PC-3 (cell line): ENCODE measurements at places on chromosomes 16 and 17. TPM values are rescaled to one million over a fixed set of nuclear protein-coding genes. Genes with fewer than 3 reads are reported as not detected.

The METTL23 gene
- total RNA-seq: 48.1 and 58.7 TPM in 2 replicates

The NPIPB2 gene
- total RNA-seq: 2.4 and 2.8 TPM in 2 replicates

The HOXB8 gene
- not detected in 2 replicates for total RNA-seq

The CFAP52 gene
- total RNA-seq: 0.47 TPM in 1 of 2 replicates, not detected in the other

The TP53TG3F gene
- not detected in 2 replicates for total RNA-seq

The CD300E gene
- total RNA-seq: not detected in 2 replicates

The MAP2K3 gene
- total RNA-seq: 54.0 and 75.2 TPM in 2 replicates

The CPSF4L gene
- total RNA-seq: not detected in 2 replicates

The TM4SF5 gene
- not detected in 2 replicates for total RNA-seq

The USB1 gene
- total RNA-seq: 18.7 and 25.1 TPM in 2 replicates

The CLEC18A gene
- 0.22 TPM in 1 of 2 replicates, not detected in the other for total RNA-seq

The MT1H gene
- total RNA-seq: not detected in 2 replicates

The SLC52A1 gene
- not detected in 2 replicates for total RNA-seq

The TMEM238L gene
- not detected in 2 replicates for total RNA-seq

The SPG7 gene
- 94.3 and 106 TPM in 2 replicates for total RNA-seq

The KRTAP3-1 gene
- total RNA-seq: 1.6 TPM in 1 of 2 replicates, not detected in the other

The WNT3 gene
- 4.9 and 5.7 TPM in 2 replicates for total RNA-seq

The NOMO2 gene
- 121 and 136 TPM in 2 replicates for total RNA-seq

The SCNN1G gene
- 4.5 and 6.3 TPM in 2 replicates for total RNA-seq

The NOXO1 gene
- 2.4 and 3.4 TPM in 2 replicates for total RNA-seq

The ERN2 gene
- total RNA-seq: not detected in 2 replicates

The GPRC5B gene
- total RNA-seq: 5.5 and 12.4 TPM in 2 replicates

The RDM1 gene
- 2.0 and 2.6 TPM in 2 replicates for total RNA-seq

The KCNG4 gene
- total RNA-seq: 0.04 TPM in 1 of 2 replicates, not detected in the other

The OMG gene
- not detected in 2 replicates for total RNA-seq

The SLFN12L gene
- total RNA-seq: not detected in 2 replicates

The KRT32 gene
- total RNA-seq: 1.5 TPM in 2 replicates

The LPO gene
- not detected in 2 replicates for total RNA-seq

The KRTAP2-1 gene
- not detected in 2 replicates for total RNA-seq

The SMIM36 gene
- total RNA-seq: not detected in 2 replicates

The TMEM235 gene
- not detected in 2 replicates for total RNA-seq

The SERPINF2 gene
- total RNA-seq: 2.2 and 2.5 TPM in 2 replicates

The TEDC2 gene
- total RNA-seq: 35.5 and 44.9 TPM in 2 replicates

The TPSB2 gene
- not detected in 2 replicates for total RNA-seq

The GPR142 gene
- total RNA-seq: not detected in 2 replicates

The FOXC2 gene
- total RNA-seq: not detected in 2 replicates
